NCI-H2081 treated with DMSO at 0.1 percent for 48 hours (cell line): ENCODE measurements at places on chromosomes 2 and 18.

DNA sequence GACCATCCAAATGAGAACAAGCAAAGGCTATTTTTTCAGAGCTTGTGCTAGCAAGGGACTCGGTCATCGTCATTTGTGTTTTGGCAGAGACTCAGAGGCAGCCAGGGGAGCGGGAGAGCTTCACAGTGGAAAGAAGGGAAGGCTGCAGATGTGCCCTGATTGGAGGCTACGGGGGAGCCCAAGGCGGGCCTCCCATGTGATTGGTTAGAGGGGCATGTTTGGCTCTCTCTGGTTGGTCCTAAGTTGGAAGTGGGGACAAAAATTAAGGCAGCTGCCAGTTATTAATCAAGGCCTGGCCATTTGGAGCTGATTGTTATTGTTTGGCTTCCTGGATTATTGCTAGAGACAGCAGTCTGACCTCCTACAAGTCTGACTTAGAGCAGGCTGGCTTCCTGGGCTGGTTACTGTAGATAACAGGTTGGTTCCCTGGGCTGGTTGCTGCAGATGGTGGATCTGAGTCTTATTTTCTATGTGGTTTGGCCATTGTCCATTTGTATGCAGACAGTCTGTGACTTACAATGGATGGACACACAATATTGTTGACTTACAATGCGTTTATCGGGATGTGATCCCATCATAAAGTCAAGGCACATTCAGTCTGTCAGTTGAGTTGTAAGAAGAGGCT lies 5.9 kb downstream of the FER1L5 start:
- no peak for DNase-seq

DNA sequence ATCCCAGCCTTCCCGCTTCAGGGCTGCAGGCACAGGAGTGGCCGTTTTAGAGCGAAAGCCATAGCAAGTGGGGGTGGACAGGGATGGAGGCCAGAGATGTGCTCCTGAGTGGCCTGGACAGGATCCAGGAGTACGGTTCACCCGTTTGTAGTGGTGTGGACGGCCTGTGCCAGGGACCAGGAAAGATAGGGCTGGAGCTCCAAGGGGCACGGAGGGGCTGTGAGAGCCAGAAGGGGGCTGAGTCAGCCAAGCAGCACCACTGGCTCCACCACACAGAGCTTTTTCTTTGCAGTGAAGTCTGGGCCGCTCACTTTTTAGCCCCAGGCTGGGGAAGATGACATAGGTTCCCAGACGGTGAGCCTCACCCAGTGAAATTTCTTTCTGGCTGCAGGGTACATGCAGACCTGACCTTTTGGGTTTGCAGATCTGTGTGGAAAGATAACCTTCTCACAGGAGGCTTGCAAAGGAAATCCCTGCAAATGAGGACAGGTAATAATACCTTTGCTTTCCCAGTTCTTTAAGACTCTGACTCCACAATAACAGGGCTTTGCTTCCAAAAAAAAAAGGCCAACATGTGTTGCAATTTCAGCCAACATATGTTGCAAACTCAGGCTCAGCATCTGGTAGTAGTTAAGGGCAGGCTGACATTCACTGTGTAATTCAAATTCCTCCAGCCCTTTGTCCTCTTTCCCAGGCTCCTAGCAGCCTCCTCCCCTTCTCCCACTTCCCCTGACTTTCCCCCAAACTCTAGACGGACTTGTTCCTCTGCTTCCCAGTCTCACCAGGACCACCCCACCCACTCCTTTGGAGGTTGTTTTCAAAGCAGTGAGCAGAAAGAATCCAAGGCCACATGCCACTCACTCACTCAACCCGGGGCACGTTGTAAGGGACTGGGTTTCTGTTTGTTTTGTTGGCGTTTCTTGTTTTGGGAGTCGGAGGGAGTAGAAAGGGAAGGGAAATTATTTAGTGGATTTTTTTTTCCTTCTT lies 20.3 kb upstream of the LAPTM4A start:
- DNase-seq: no peak

DNA sequence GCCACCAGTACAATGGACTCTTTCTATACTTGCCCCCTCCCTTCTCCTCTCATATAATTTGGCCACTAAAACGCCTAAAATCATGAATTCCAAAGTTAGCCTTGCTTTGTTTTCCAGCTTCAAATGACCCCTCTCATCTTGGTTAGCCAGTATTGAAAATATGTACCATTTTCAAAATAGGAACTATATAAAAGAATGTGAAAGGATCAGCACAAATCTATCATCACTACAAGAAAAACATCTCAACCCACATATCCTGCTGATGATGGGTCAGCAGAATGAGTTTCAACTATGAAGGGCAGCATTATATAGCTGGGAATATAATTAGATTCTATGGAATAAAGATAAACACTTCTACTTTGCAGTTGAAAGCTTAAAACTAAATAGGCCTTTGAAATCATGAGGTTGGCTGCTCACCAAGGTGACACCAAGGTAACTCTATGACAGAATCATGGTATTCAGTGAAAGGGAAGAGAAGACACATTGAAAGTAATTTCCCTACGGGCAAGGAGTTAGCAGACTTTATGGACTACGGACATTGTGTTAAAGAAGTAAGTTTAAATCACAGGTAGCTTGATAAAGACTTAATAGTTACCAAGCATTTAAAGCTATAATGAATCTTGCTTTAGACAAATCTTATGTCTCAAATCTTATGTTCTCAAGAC lies 873.0 kb downstream of the CPS1 start:
- DNase-seq: no peak

DNA sequence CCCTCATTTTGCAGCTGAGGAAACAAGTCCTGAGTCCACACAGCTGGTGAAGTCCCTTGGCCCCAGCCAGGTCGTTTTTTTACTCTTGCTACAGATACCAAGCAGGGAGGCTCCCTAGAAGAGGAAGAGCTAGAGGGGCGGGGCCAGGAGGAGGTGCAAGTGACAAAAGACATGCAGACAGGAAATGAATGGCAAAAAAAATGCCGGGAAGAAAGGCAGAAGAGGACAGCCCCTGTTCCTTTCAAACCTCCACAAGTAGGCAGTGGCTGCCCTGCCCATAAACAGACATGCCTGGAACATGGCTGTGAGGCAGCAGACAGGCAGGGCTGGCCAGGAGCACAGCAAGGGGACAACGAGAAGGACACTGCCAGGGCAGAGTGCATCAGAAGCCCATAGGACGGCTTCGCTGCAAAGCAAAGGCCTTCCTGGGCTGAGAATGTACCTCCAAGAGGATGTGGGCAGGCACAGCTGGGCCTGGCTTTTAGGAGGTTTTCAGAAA lies 108.7 kb downstream of the ZBTB7C start:
- DNase-seq: no peak

- DNase-seq: no peak
Measured at GRCh38 chr2:216202626-216203250, 93.6 kb downstream of the XRCC5 start.

- DNase-seq: no peak
Measured at GRCh38 chr2:217711188-217711587, 291.6 kb downstream of the TNS1 start.

GRCh38 chr2:10002109-10002508 lies 41.2 kb upstream of the KLF11 start:
- DNase-seq: no peak

DNA sequence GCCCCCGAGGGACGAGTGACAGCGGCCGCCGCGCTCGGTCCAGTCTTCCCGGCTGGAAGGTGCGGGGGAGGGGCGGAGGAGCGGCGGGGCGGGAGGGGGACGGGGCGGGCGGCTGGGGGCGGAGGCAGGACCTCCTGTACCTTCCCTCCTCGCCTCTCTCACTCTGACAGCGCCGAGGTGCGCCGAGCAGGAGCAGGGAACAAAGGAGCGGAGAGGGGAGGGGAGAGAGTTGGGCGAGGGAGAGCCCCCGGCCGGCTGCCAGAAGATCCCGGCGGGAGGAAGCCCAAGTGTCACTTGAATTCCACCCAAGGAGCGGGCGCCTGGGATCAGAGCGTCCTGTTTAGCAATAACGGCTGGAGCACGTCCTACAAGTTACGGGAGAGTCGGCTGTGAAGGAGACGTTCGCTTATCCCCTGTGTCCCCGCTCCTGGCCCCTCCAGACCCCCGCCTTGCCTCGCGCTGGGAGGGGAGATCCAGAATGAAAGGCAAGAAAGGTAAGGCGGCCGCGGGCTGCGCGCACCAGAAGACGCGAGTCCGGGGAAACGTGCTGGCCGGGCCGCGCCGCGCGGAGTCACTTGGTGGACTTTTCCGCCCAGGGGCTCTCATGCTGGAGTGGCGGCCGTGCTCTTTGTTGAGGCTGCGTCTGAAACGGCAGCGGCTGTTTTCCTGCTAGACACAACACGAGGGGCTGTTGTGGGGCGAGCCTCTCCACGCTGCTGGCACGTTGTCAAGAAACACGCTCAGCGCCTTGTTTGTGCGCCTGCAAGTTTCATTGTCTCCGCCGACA lies at the start of gene TGIF1:
Gene TGIF1 (plus strand): TSS at position 161 of the 787 bp plus-strand sequence. CDS start 318 bp downstream, at position 479.
- DNase-seq: peak; percentile 22

DNA sequence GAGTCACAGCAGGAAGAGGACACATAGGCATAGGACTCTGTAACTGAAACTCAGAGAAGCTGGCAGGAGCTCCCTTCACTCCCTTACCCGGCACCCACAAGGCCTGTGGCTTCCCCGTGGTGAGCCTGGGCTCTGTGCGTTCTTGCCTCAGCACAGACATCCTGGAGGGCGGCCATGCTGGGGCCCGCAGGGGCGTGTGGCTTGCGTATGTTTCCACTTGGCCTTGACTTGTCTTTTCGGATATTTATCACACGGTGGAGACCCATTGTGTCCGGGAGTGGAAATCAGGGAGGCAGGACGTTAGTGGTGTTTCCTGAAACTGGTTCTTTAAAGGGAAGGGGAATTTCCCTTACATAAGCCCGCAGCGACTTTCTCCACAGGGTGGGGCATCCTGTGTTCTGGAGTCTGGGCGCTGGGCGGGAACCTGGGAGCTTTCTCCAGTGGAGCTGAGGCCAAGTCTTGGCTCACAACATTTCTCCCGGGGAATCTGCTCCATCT lies 49.9 kb upstream of the EML6 start:
- no peak for DNase-seq

DNA sequence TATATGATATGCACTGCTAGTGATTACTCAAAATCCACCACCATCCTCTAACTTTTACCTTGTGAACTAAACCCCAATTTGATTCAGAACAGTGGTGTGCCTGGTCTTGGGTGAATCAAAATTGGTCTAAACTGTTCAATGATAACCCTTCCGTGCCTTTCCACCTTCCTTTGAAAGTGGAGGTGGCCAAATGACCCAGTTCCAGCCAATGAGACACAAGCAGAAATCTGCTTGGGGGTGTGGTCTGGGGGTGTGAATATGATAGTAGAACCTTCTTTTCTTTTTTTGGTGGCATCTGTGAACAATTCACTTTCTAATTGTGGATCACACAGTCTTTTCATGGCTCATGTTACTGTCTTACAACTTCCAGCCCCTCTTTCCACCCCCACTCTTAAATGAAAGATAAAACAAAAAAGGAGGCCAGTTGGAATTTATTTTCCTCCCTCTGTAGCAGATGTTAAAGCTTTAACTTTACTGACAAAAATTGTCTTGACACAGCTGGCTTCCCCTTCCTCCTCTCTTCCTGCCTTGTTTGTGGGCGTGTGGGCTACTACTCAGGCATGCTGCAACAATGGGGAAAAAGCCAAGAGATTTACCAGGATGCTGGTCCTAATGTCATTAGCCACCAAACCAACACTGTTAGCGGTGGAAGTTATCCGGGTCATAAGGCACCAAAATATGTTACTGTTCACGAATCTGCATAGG lies 58.8 kb upstream of the ANKRD44 start:
- DNase-seq: no peak

DNA sequence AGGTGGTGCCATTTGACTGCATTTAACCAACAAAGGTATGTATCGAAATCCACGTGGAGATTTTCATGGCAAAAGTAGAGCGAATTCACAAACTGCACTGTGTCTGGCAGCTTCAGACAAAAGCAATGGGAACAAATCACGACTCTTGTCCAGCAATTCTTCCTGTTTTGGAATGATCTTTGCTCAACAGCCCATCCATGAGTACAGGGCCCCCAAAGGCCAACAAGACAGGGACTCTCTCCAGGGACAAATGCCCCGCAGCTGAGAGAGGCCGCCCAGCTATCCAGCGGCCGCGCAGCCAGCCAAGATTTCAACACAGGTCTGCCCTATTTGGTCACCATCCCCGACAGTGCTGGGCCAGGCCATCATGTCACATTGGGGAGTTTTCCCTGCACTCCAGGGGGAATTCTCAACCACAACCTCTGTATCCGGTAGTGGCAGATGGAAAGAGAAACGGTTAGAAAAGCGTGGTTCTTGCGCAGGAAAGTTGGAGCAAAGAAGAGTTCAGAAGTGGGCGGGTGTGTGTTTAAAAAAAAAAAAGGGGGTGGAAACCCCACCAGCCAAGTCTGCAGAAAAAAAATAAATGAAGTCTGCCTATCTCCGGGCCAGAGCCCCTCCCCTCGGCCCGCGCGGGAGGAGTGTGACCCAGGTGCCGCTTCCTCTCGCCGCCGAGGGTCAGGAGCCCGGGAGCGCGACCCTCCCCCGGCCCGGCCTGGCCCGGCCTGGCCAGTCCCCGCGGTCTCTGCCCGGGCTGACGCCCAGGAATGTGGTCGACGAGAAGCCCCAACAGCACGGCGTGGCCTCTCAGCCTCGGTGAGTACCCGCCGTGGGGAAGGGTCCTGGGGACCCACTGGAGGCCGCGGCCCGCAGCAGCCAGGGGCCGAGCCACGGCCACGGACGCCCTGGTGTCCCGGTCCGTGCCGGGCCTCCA lies at the start of gene GYPC:
Gene GYPC (plus strand): TSS at position 659 of the 931 bp plus-strand sequence. CDS start 106 bp downstream, at position 765.
- no peak for DNase-seq

DNA sequence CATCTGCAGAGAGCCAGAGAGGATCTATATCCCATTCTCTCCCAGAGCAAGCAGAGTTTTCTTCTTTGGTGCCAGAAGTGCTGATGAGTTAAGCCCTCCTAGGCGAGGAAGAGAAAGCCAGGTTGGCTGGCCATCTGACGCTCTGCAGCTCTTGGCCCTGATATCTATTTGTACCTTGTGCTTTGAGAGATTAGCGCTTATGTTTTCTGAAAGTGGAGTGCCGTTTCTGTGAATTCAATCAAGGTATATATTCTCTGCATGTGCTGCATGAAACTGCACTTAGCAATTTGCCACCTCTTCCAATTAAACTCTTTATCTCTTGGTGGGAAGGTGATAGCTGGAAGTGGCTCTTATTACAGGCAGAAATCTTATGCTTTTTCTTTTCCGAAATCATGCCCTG lies 177.5 kb downstream of the LPIN1 start:
- no peak for DNase-seq

DNA sequence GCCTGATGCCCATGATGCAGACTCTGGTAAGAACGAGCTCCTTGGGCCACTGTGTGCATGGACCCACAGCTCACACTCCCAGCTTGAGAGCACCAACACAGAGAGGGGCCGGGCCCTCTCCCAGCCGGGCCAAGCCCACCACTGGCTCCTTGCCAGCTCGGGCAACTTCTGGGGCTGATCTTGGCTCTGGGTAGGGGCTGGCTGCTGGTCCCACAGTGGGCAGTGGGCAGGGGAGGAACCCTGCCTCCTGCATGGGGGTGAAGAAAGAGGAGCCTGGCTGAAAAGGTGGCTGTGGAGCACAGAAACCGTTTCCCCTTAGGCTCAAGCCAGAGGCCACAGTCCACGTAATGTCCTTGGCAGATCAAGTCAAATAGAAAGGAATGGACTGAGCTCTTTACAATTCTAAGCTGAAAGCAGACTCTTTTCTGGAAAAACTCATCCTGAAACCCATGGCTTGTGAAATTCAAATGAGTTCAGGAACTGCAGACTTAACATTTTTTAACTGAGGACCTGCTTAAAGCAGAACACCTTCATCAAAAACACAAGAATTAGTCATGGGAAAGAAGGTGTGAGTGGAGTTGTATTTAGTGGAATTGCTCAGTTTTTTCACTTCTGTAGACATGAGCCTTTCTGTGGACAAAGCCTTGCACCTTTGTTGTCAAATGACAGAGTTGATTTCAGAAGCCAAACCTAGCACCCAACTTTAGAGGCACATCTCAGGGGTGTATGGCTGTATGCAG lies 104.9 kb downstream of the STPG4 start:
- no peak for DNase-seq
